ENCODE measurements at places on chromosomes 13 and 19. TPM values are rescaled to one million over a fixed set of nuclear protein-coding genes. Genes with fewer than 3 reads are reported as not detected.

The MEIS3 gene
- 32.6 TPM for total RNA-seq

- DNase-seq, result no peak
These were observed 21.4 kb downstream of the KCTD4 start for GRCh38 chr13:45179428-45179827.

GRCh38 chr13:108828086-108828815 lies 198.8 kb downstream of the MYO16 start:
- no peak for DNase-seq

The PINLYP gene
- total RNA-seq, result 11.4 TPM

DNA sequence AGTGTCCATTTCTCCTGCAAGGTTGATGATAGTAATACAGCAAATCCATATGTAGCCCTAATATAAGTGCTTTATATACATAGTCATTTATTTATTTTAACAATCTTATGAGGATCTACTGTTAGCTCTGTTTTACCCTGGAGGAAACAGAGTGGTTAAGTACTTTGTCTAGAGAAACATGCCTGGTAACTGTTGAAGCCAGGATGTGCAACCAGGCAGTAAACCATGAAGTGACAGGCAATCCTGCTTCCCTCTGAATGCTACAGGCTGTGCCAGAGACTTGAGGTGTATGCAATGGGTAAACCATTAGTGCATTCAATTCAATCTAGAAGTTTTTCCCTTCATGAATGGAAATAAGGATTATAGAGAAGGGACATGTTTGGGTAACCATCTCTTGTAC lies 911.0 kb downstream of the PCDH17 start:
- DNase-seq, result no peak

DNA sequence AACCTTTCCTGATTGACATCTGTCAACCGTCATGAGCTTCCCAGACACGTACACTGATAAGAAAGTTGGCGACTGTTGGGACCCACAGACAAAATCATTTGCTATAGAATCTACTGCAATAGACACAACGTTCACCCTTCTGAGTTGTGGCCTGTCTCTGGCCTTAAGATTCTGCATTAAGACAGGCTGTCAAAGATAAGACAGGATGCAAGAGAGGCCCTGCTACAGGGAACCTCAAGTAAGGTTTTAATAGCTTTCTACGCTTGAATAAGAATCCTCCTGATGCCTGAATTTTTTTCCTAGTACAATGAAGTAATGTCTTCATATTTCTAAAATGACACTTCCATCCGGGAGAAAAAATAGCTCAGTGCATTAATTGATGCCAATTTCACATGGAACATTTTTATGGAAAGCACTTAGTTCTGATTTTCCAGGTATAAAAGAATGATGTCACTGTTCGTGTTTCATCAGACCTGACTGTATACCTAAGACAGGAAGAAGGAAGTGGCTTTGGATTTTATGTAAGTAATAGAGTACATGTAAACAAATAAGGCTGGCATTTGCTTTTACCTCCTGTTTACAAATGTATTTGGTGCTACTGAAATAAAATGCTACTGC lies 275.2 kb upstream of the GPC6 start:
- DNase-seq, result no peak

The TMEM221 gene
- 0.53 TPM for total RNA-seq

DNA sequence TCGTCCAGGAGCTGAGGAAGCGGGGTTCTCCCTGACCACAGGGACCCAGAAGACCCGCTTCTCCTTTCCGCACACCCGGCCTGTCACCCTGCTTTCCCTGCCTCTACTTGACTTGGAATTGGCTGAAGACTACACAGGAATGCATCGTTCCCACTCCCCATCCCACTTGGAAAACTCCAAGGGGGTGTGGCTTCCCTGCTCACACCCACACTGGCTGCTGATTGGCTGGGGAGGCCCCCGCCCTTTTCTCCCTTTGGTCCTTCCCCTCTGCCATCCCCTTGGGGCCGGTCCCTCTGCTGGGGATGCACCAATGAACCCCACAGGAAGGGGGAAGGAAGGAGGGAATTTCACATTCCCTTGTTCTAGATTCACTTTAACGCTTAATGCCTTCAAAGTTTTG lies 18.9 kb downstream of the VASP start:
- no peak for DNase-seq
